ENCODE measurements at places on chromosomes 2 and 18. TPM values are rescaled to one million over a fixed set of nuclear protein-coding genes. Genes with fewer than 3 reads are reported as not detected.

DNA sequence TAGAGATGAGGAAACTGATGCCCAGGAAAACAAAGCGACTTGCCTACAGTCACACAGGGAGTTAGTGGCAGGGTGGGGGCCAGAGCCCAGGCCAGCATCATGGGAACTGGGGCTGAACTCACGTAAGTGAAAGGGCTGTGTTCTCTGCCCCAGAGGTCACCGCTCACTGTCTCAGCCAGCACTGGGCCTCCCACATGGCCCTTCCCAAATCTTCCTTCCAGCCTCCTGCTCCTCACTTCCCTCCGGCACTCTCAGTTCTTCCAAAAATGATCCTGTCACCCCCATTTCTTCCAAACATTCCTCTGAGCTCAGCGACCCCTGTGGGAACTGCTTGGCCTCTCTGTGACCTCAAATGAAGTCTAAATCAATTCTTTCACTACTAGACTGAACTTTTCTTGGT lies 90.5 kb upstream of the TMEM247 start:
- DNase-seq = peak; percentile 13
- H3K4me1 ChIP-seq = peaks cover 10% of the 10 kb centered on the region
- no peak overlapping the region for H3K4me3 ChIP-seq
- H3K27me3 ChIP-seq = peaks cover 10% of the 10 kb centered on the region
- no peak overlapping the region for H3K27ac ChIP-seq

GRCh38 chr2:41364842-41365241 lies 683.0 kb upstream of the PKDCC start:
- DNase-seq = no peak
- H3K36me3 ChIP-seq = no peaks in the 10 kb centered on the region
- H3K27me3 ChIP-seq = no peaks in the 10 kb centered on the region
- no peak overlapping the region for H3K4me3 ChIP-seq
- no peaks in the 10 kb centered on the region for H3K4me1 ChIP-seq

The CDKL4 gene
- 1.1 TPM for total RNA-seq

The COL6A3 gene
- total RNA-seq = 0.03 TPM

- no peaks in the 10 kb centered on the region for H3K4me1 ChIP-seq
- no peak overlapping the region for H3K4me3 ChIP-seq
- H3K27ac ChIP-seq = no peak overlapping the region
- H3K36me3 ChIP-seq = no peaks in the 10 kb centered on the region
- DNase-seq = no peak
Measured at GRCh38 chr18:25927830-25928229, 162.6 kb downstream of the SS18 start.

- no peak for DNase-seq
- no peak overlapping the region for H3K27ac ChIP-seq
- H3K4me1 ChIP-seq = peaks cover 4% of the 10 kb centered on the region
- no peaks in the 10 kb centered on the region for H3K36me3 ChIP-seq
- H3K4me3 ChIP-seq = no peak overlapping the region
Measured at GRCh38 chr18:41936471-41937134, 18.4 kb upstream of the PIK3C3 start.

- H3K36me3 ChIP-seq = no peaks in the 10 kb centered on the region
- H3K27ac ChIP-seq = no peak overlapping the region
- H3K27me3 ChIP-seq = peaks cover 14% of the 10 kb centered on the region
- no peaks in the 10 kb centered on the region for H3K4me1 ChIP-seq
- no peak overlapping the region for H3K4me3 ChIP-seq
Measured at GRCh38 chr2:145235312-145235711, 715.4 kb upstream of the ZEB2 start.

DNA sequence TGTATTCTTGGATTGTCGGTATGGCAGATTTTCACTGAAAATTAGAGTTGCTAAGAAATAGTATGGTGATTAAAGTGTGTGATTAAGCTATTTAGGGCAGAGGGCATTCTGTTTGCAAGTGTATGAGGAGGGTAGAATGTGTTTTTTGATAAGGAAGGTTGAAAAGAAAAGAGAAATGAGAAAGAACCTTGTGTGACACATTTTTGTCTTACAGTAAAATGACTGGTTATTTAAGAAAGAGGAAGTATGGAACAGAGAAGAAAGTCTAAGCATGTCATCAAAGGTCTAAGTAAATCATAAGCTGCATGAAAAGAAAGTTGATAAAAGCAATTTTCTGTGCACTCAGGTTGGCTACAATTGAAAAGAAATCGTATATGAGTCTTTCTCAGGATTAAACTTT lies 5.2 kb upstream of the RSAD2 start:
- peaks cover 53% of the 10 kb centered on the region for H3K36me3 ChIP-seq
- H3K4me1 ChIP-seq = peaks cover 72% of the 10 kb centered on the region
- no peak for DNase-seq
- no peaks in the 10 kb centered on the region for H3K27me3 ChIP-seq
- no peak overlapping the region for H3K4me3 ChIP-seq
- no peak overlapping the region for H3K27ac ChIP-seq

DNA sequence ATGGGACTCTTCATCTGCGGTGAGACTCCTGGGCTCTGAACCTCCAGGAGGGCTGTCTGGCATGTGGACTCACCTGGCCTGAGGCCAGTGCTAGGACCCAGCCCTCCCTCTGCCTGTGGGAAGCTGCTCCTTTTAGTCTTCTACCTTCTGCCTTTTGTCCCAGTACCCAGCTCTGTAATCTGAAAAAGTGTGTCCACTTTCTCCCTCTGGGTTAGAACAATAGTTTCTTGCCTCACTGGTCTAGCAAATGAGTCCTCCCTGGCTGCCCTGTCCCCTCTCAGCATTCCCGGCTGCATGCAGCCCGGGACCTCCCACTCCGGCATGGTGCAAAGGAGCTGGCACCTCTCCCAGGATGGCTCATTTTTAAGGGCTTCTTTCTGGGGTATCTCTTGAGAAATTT lies 25.9 kb downstream of the GKN2 start:
- no peaks in the 10 kb centered on the region for H3K36me3 ChIP-seq
- H3K4me1 ChIP-seq = peaks cover 10% of the 10 kb centered on the region
- H3K27me3 ChIP-seq = peaks cover 7% of the 10 kb centered on the region
- no peak overlapping the region for H3K27ac ChIP-seq
- no peak for DNase-seq
- H3K4me3 ChIP-seq = no peak overlapping the region

The VWC2L gene
- total RNA-seq = not detected

DNA sequence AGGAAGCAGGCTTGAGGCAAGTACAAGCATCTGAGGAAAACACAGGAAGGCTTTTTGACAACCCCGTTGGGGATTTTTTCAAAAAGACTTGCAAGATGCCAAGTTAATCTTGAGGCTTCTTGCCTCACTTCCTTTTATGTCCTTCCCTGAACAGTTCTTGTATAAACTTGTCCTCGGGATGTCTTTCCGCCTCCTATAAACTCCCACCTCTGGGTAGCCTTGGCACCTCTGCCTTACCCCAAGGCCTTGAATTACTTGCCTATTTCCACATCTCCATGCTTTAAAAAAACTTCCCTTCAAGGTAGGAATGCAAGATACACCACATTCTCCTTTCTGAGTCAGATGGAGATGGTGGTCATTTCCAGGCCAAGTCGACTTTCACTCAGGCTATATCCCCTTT lies 106.4 kb upstream of the RBBP8 start:
- no peak overlapping the region for H3K27ac ChIP-seq
- peaks cover 21% of the 10 kb centered on the region for H3K27me3 ChIP-seq
- no peaks in the 10 kb centered on the region for H3K36me3 ChIP-seq
- H3K4me1 ChIP-seq = no peaks in the 10 kb centered on the region

The LYPD6B gene
- not detected for total RNA-seq

DNA sequence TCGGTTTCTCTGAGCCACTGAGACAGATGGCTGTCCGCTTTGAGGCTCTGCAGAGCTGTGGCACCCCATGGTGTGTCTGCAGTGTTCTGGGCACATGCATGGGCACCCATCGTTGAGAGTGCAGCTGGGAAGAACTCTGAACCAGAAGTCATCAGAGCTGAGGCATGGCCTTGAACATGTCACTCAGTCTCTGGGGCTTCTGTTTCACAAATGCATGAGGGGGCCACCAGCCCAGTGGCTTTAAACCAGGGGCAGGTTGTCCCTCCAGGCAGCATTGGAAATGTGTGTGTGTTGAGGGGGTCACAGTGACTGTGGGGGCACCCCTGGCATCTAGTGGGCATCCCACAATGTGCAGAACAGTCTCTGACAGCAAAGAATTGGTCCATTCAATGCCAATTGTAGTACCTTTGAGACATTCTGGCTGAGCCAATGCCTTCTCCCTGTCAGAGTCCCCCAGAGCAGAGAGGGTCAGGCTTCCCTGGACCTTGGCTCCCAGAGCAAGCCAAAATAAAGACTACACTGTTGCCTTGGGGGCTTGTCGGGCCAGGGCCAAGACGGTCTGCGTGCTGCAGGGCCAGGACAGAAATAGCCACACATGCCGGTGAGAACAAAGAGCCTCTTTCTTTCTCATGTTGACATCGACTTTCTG lies 9.3 kb upstream of the PSMD1 start:
- peaks cover 20% of the 10 kb centered on the region for H3K27me3 ChIP-seq
- H3K36me3 ChIP-seq = no peaks in the 10 kb centered on the region
- H3K4me3 ChIP-seq = no peak overlapping the region
- no peak overlapping the region for H3K27ac ChIP-seq
- H3K4me1 ChIP-seq = peaks cover 19% of the 10 kb centered on the region

GRCh38 chr2:41768310-41768709 lies 279.5 kb upstream of the PKDCC start:
- no peak overlapping the region for H3K27ac ChIP-seq
- DNase-seq = no peak
- H3K27me3 ChIP-seq = peaks cover 6% of the 10 kb centered on the region
- H3K36me3 ChIP-seq = no peaks in the 10 kb centered on the region
- H3K4me1 ChIP-seq = no peaks in the 10 kb centered on the region

- peak overlapping the region; percentile 29 for H3K27ac ChIP-seq
- H3K27me3 ChIP-seq = no peaks in the 10 kb centered on the region
- peaks cover 19% of the 10 kb centered on the region for H3K4me1 ChIP-seq
- peak; percentile 43 for DNase-seq
- H3K36me3 ChIP-seq = no peaks in the 10 kb centered on the region
- no peak overlapping the region for H3K4me3 ChIP-seq
Measured at GRCh38 chr2:204027091-204027490, 90.5 kb downstream of the ICOS start.

DNA sequence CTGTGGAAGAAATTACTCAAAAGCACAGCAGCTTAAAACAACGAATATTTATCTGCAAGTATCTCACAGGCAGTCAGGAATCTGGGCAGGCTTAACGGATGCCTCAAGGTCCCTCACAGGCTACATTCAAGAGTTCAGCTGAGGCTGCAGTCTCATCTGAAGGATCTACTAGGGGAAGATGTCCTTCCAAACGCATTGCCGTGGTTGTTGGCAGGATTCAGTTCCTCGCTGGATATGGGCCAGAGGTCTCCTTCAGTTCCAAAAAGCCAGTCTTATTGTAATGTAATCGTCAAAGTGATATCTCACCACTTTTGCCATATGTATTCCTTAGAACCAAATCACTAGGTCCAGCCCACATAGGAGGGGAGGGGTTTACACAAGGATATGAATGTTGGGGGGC lies 98.2 kb upstream of the EPAS1 start:
- peaks cover 10% of the 10 kb centered on the region for H3K36me3 ChIP-seq
- no peak overlapping the region for H3K27ac ChIP-seq
- H3K4me3 ChIP-seq = no peak overlapping the region

DNA sequence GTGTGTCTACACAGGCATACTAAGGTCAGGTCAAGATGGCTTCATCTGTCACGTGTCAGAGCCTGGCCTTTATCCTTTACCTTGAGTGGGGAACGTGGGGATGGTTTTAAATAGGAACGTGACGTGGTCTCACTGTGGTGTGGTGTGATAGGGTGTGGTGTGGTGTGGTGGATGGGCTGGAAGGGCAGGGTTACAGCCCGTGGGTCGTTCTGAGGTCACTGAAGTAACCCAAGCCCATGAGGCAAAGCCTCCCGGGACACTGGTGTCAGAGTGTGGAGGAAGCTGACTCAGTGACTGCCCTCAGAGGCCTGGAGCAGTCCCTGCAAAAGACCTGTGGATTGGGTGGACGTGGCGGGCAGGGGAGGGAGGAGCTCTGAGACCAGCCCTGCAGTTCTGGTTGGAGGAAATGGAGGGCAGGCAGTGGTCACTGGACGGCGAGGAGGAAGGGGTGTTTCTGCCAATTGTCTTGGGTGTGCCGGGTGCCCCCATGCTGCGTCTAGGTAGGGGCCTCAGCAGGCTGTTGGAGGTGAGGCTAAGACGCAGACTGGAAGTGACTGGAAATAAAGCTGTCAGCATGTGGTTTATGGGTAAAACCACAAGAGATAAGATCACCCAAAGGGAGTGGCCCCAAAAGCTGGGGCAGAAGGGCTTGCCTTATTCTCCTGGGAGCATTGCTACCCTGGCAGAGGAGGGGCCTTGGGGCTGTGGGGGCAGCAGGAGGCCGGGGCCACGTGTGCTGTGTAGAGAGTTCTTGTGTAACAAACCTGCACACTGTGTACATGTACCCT lies 84.8 kb downstream of the SH3RF3 start:
- H3K4me3 ChIP-seq = peak overlapping the region; percentile 13
- peak overlapping the region; percentile 57 for H3K27ac ChIP-seq

- peaks cover 19% of the 10 kb centered on the region for H3K27me3 ChIP-seq
- DNase-seq = no peak
- H3K4me1 ChIP-seq = no peaks in the 10 kb centered on the region
- no peak overlapping the region for H3K27ac ChIP-seq
- no peak overlapping the region for H3K4me3 ChIP-seq
- H3K36me3 ChIP-seq = no peaks in the 10 kb centered on the region
Measured at GRCh38 chr18:49731860-49732311, 81.4 kb downstream of the ACAA2 start.

The USP14 gene
- 82.7 TPM for total RNA-seq

GRCh38 chr2:535222-535621 lies 142.0 kb downstream of the TMEM18 start:
- no peak overlapping the region for H3K4me3 ChIP-seq
- no peak overlapping the region for H3K27ac ChIP-seq
- H3K27me3 ChIP-seq = peaks cover 35% of the 10 kb centered on the region
- DNase-seq = no peak

The BAZ2B gene
- total RNA-seq = 8.5 TPM

DNA sequence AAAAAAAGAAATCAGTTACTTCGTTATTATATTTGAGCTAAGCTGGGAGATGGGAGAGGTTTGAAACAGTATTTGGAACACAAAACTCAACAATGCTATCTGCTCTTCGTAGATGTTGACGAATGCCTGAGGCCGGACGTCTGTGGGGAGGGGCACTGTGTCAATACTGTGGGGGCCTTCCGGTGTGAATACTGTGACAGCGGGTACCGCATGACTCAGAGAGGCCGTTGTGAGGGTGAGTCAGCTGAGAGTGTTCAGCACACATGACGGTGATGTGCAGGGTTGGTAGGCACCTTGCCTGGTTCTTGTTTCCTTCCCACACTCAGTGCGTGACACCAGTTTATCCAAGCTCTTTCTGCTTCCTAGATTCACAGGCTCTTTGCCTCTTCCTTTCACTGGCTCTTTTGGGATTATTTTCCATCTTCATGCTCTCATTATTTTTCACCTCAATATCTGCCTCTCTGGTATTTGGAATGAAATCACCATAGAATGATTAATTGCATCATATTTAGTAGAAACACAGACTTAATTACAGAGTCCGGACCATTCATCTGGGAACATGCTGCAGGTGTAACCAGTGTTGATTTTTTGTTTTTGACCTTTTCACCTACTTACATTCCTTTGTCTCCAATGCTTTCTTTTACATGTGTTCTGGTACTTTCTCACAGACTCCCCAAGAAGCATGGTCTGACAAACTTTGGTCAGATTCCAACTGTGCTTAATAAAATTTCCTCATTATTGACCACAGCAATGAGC lies 200.6 kb upstream of the RASGRP3 start:
- no peak overlapping the region for H3K4me3 ChIP-seq
- no peaks in the 10 kb centered on the region for H3K36me3 ChIP-seq
- no peak overlapping the region for H3K27ac ChIP-seq
- H3K27me3 ChIP-seq = peaks cover 5% of the 10 kb centered on the region

Data from activated CD8-positive, alpha-beta T cell treated with anti-CD3 and anti-CD28 coated beads, Interleukin-2, amount 10 ng/mL, durations not matched to agents 7 days and 5 days (primary cell).